ENCODE measurements at places on chromosomes 1 and 21.

- DNase-seq, result no peak
Measured at GRCh38 chr1:29379443-29380073, 143.2 kb downstream of the PTPRU start.

GRCh38 chr1:1623631-1624442, 8.1 kb upstream of the MMP23B start:
- no peak for DNase-seq

DNA sequence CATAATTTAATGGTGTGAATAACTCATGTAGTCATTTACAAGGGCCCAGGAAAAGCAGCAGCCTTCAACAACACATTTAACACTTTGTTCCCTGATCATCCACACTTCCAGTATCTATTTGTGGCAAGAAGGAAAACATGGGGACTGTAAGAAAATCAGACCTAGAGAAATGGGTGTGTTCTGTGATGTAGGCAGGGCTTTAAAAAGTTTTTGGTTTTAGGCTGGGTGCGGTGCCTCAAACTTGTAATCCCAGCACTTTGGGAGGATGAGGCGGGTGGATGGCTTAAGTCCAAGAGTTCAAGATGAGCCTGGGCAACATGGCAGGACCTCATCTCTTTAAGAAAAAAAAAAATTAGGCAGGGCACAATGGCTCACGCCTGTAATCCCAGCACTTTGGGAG, 14.2 kb upstream of the WDR47 start:
- no peak for DNase-seq

DNA sequence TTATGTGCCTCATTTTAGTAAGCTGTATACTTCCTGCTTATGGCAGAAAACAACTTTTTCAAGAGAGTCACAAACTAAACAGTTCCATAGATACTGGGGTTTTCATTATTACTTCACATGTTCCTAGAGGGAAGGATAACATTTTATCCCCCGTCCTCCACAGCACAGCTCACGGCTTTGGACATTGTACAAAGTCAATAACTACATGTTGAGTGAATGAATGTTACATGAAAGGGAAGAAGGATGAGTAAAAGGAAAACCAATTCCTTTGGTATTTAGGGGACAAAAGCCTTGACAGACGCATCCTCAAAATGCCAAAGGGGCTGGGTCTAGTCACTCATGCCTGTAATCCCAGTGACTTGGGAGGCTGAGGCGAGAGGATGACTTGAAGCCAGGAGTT, 14.8 kb downstream of the PI4KB start:
- DNase-seq, result no peak

- no peak for DNase-seq
Measured at GRCh38 chr1:82565546-82565945, 764.8 kb downstream of the ADGRL2 start.

DNA sequence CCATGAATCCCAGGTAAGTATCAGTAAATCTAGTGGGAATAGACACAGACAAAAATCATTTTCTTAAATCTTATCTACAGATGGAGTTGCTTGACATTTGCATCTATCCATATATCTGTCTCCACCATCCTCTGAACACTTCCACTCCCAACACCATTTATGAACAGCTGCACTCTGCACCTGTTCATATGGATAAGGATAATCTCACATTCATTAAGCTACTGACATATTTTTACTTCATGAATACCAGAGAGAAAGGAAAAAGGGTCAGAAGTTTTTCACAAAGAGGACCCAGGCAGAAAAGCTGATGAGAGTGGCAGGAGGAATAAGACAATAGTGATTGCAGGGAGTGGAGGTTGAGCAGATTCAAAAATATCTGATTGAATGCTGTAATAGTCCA, 222.6 kb downstream of the DNAH14 start:
- no peak for DNase-seq

- no peak for DNase-seq
Measured at GRCh38 chr1:53348486-53349368, 20.9 kb upstream of the LRP8 start.

Data from G401 (cell line).